ENCODE measurements at places on chromosomes 3 and 15.

DNA sequence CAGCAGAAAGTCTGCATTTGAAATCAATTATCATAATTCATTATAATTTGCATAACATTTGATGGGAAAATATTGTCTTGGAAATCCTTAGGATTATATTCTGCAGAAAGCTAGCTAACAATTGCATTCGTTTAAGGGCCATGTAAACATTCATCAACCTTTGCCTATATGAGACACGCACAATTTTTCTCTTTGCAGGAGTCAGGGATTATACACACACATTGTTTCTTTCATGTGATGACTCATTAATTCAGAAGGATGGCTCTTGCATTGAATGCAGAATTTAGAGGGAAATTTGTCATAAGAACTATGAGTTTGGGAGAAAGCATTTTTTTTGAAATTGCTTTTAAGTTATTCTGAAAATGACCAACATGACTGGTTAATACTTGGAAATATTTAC lies 844.7 kb downstream of the DIPK2A start:
- DNase-seq = no peak

- peak; percentile 21 for DNase-seq
Measured at GRCh38 chr15:82810890-82811426, 1.5 kb downstream of the WHAMM start.

DNA sequence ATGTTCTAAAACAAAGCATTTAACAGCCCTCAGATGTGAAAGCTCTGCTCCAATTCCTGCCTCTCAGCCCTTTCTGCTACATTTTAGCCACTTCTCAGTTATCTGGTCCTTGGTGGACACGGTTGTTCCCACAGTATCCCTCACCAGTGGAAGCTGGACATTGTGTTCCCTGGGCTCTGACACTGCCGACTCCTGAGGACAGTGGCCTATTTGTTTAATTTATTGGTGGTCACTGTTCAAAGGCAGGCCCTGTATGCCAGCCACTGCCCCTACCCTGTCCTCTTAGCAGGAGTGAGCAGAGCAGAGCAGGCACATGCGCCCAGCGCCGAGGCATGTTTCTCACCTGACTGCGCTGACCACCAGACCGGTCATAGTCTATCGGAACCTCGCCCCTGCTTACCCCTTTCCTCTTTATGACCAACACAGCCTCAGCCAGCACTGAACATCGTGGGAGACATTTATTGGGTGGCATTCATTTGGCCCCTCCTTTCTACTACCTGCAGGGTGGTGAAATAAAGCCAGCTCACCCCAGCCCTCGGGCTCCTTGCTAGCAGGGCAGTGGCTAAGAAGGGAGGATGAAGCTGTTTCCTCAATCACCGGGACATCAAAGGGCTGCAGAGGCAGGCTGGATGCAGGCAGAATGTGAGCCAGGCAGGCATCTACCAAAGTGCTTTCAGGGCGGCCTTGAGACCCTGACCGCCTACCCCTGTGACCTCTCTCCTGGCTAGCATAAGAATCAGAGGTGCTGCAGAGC lies 54.3 kb upstream of the HACD2 start:
- DNase-seq = no peak

DNA sequence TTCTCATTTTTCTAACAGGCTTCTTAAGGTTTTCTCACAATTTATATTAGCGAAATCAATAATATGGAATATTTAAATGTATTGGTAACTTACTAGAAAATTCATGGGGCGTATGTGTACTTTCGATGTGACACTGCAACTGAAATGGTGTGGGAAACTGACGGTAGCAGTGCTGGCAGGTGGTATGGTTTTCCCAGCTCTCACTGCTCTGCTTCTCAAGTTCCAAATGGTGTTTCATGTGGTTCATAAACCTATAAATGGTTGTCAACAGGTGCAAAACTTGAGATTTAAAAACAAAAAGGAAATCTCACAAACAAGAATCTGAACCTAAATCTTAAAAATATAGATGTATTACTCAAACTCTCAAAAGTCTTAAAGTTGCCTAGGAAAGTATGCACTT lies 54.7 kb downstream of the ZNF280D start:
- no peak for DNase-seq

DNA sequence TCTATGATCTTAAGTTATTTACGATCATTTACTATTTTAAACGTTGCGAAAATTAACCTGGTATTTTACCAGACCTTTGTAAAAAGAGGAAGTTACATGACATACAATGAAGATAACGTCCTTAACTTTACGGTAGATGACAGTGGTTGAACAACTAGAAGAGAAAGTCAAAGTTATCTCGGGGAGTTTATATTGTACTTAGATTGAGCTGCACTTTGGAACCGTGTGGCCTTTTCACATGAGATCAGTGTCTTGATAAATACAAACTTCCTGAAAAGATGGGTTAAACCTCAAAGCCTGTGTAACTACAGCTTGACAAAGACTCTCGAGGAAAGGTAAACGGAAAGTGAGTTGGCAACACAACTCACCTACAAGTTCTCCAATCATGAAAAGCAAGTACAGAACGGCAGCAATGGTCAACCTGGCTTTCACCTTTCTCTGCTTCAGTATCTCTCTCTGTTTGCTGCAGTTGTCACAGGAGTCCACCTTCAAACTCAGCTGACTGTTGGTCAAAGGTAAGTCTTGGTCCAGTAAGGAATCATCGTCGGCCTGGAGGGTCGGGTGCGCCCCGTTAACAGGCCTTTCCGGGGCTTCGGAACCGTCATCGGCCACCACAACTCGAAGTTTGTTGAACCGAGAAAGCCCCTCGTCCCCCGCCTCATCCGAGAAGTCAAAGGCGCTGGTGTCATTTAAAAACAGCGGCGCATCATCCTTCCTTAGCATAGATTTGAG lies 793 bp downstream of the SLC30A4 start:
- DNase-seq = no peak

- DNase-seq = no peak
Measured at GRCh38 chr15:39552556-39552955, 28.3 kb upstream of the THBS1 start.

GRCh38 chr3:127119693-127120464 lies 73.1 kb upstream of the PRR23E start:
- DNase-seq = no peak
